ENCODE measurements at places on chromosomes 6 and 20.

- no peak for DNase-seq
Measured at GRCh38 chr6:43993881-43994523, 133.2 kb downstream of the MRPL14 start.

- no peak for DNase-seq
Measured at GRCh38 chr6:91020744-91021143, 433.9 kb upstream of the MAP3K7 start.

DNA sequence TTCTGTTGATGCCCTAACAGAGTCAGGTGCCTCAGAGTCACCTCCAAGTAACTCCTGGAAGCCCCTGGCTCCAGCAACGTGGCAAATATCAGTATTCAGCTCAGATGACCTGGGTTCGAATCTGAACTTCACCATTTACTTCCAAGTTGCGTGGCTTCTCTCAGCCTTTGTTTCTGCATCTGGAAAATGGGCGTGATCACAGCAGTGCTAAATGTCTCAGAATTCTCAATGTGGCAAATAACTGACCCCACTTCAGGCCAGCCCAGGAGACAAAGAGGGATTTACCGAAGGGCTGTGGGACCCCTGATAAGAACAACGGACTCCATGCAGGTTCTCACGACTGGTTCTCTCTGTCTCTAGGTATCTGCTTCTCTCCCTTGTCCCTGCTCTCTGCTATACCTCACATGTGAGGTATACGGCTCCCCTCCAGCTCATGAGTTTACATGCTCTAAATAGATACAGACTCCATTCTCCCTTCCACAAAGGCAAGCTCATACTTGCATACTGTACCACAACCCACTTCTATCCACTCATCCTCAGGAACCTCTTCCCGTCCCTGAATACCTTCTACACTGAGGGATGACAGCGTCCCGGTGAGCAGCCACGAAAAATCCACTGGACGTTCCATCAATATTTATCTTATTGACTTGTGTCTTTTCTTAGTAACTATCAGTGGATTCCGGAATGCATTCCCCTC lies 84.1 kb downstream of the SNX5 start:
- no peak for DNase-seq

GRCh38 chr6:40788661-40789655 lies 201.8 kb upstream of the LRFN2 start:
- no peak for DNase-seq

- DNase-seq = no peak
Measured at GRCh38 chr6:47817749-47818148, 35.9 kb downstream of the OPN5 start.

DNA sequence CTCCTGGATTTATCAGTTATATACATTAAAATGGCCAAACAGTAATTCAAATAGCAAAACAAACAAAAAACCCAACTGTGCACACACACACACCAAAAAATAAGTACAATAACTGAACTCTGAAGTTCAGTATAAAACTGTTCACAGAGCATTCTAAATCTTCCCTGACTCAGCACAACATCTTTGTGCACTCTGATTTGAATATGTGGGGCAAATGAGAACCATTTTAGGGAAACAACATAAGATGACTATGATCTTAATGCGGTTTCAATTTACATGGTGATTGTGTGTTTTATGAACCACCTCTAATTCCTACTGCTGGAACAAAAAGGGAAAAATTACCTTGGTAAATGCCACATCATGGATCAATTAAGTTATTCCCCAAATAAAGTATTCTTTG lies 41.7 kb downstream of the PLAGL1 start:
- DNase-seq = no peak

DNA sequence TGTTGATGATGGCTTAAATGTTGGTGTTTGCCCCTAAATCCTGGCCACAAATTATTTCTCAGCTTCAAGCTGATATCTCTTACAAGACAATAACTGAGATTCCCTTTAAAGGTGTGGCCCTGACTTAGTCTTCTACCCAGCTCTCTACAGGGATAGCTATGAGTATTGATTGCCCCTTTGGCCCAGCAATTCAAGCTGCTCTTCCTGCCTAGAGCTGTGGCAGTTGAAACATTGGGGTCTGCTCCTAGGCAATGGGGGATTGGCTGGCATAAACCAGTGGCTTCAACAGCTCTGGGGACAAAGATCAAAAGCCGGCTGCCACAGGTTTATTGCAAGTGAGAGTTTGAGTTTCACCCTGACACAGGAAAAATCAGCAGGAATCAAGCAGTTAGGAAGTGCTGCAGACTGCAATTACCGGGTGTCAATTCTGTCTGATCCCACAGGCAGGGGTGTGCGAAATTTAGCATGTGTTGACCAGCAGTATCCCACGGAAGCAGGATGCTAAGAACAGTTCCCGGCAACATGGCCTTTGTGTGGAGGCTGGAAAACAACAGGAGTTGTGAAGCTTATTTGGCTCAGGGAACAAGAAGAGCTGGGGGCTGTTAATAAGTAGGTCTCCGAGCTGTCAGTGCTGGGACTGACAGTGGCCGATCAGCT lies 66.2 kb upstream of the IYD start:
- DNase-seq = no peak

GRCh38 chr20:4633780-4634179 lies 87.9 kb upstream of the PRND start:
- DNase-seq = no peak

DNA sequence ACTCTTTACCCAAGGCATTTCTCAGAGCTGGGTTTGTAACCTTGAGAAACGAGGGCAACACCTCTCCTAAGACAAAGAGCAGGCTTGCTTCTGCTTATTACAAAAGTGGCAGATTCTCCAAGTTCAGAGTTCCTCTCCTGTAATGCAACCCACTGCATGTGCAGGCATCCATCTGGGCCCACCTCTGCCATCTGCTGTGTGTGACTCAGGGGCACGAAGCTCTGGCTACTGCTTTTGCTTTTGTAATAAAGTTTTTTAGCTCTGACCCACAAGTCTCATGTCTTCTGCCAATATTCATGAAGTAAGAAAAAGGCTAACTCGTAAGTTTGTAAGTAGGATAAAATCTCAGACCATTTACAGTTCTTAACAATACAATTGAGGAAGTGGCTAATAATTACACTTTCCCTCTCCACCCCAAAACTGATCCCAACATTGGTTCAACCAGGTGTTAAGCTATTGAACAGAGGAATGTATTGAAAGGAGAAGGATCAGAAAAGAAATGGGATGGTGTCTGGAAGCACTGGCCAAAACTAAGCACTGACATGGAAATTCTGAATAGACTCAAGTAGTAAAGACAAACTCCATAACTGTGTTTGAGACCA lies 51.7 kb upstream of the SMLR1 start:
- DNase-seq = no peak

- DNase-seq = no peak
Measured at GRCh38 chr6:97032955-97033354, 108.4 kb downstream of the KLHL32 start.

GRCh38 chr6:37838219-37838921 lies 18.8 kb downstream of the ZFAND3 start:
- DNase-seq = no peak

DNA sequence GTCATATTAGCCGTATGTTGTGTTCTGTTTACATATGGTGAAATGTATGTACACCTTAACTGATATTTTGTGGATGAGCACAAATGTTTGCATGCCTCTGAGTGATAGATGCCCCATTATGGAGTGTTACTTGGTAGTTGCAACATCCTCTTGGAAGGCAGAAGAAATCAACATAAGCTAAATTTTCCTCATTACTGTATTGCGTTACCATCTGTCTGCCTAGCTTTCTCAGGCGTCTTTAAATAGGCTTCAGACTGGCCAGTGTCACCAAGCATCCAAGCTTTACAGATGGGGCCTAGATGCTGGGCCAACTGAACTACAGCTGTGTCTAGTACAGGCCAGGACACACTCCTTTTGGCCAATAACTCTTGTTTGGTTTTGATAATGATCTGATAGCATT lies 250.6 kb downstream of the SAMD5 start:
- DNase-seq = no peak

DNA sequence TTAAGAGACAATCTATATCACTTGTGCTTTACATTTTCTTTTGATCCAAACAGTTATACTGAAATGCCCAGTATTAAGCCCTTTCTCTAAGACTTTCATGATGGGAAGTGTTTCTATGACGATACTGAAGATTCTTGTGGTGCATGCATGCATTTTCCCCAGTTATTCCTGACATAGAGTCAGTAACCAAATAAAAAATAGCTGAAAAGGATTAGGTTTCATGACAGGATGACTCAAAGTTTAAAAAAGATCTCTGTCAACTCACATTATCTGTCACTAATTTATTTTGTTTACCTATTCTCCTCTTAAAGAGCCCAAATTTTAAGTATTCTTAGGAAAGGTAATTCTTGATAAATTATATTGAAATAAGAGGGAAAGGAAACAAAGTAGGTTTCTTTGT lies 98.4 kb downstream of the SESN1 start:
- no peak for DNase-seq

- no peak for DNase-seq
Measured at GRCh38 chr6:33008944-33009861, at the start of gene HLA-DOA. TSS of gene HLA-DOA (minus strand) at chr6:33009591.

GRCh38 chr6:13412639-13413465 lies 74.5 kb downstream of the GFOD1 start:
- no peak for DNase-seq

- peak; percentile 33 for DNase-seq
Measured at GRCh38 chr6:138115877-138116660, 8.8 kb upstream of the PERP start.

GRCh38 chr6:25008707-25009392 lies 73.1 kb upstream of the RIPOR2 start:
- DNase-seq = no peak

DNA sequence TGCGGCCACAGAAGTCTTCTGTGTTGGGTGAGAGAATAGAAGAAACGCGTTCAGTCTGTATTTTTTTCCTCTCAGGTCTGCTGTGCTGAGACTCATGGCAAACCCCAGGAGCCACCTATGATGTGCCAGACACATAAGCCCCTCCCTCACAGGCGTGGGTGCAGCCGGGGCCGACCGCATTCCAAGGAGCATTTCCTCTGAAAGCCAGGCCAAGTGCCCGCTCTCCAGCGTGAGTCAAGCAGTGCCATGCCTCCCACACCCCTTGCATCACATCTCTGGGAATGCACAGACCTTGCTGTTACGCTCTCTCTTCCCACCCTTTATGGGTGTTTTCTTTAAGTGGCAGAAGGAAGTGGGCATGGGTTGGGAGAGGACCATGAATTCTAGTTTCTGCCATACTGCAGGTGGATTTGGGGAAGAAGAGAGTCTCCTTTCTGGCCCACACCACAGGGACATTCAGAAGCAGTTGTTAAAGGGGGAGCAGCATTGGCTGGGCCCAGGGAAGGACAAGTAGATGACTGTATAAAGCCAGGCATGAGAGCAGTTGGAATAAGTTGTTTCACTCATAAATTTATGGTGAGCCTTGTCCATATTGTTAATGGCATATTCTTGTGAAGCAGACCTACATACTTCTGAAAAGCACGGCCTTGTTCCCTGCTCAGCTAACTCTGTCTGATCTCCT lies 37.1 kb upstream of the TFAP2A start:
- DNase-seq = no peak

DNA sequence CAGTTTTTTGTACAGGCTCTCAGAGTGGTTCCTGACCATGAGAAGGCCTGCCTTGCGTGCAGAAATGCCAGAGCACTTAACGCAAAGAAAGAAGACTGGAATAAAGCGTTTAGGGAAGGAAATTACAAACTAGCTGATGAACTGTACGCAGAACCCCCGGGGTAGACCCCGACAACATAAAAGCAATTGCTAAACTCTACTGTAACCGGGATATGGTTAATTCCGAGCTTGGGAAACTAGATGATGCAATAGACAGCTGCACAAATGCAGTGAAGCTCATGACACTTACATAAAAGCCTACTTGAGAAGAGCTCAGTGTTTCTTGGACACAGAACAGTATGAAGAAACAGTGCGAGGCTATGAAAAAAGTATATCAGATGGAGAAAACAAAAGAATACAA lies 35.7 kb downstream of the CITED2 start:
- DNase-seq = no peak
